Activated CD4-positive, CD25-positive, alpha-beta regulatory T cell treated with anti-CD3 and anti-CD28 coated beads, Interleukin-2, amount 50 U/mL, for 24 hours (primary cell): ENCODE measurements at places on chromosomes 13 and 19.

- ATAC-seq, result no peak
Measured at GRCh38 chr13:76944456-76944855, 3.9 kb upstream of the ACOD1 start.

DNA sequence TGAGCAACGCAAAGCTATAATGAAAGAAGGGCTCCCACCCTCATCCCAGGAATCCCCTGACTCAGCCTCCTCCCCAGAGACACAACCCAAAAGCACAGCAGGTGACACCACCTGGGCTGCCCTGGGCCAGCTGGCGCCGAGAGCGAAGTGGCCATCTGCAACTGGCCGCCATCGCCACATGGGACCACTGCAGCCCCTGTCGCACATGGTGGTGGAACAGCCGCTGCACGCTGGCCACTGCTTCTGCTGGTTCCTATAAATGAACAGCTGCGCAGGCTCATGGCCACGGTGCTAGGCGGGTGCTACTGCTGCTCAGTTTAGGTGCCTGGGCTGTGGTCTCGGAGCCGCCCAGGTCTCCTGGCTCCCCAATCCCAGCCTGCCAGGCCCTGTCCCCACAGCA lies 11.6 kb upstream of the ISYNA1 start:
- ATAC-seq, result no peak

- ATAC-seq, result no peak
Measured at GRCh38 chr19:7921302-7921966, 1.3 kb downstream of the SNAPC2 start.

DNA sequence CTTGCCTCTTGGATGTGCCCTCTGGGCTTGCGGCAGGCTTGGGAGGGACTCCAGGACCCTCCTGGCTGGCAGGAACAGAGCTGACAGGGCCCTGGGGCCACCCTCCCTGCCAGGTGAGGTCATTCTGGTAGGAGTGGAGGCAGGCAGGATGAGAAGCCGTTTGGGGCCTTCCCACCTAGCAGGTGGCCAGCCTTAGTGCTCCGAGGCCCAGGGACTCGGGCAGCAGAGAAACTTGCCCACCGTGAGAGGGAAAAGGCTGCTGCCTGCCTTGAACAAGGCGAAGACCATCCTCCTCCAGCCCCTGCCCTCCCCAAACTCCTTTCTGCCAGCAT lies 8.5 kb downstream of the RFX1 start:
- ATAC-seq, result no peak

GRCh38 chr13:75550159-75550567 lies 572 bp downstream of the UCHL3 start:
- ATAC-seq, result no peak

- no peak for ATAC-seq
Measured at GRCh38 chr13:40897053-40897452, 107.6 kb downstream of the SLC25A15 start.

- no peak for ATAC-seq
Measured at GRCh38 chr13:42539670-42540069, 34.3 kb upstream of the TNFSF11 start.

- ATAC-seq, result no peak
Measured at GRCh38 chr19:34493038-34493648, 11.6 kb downstream of the WTIP start.

DNA sequence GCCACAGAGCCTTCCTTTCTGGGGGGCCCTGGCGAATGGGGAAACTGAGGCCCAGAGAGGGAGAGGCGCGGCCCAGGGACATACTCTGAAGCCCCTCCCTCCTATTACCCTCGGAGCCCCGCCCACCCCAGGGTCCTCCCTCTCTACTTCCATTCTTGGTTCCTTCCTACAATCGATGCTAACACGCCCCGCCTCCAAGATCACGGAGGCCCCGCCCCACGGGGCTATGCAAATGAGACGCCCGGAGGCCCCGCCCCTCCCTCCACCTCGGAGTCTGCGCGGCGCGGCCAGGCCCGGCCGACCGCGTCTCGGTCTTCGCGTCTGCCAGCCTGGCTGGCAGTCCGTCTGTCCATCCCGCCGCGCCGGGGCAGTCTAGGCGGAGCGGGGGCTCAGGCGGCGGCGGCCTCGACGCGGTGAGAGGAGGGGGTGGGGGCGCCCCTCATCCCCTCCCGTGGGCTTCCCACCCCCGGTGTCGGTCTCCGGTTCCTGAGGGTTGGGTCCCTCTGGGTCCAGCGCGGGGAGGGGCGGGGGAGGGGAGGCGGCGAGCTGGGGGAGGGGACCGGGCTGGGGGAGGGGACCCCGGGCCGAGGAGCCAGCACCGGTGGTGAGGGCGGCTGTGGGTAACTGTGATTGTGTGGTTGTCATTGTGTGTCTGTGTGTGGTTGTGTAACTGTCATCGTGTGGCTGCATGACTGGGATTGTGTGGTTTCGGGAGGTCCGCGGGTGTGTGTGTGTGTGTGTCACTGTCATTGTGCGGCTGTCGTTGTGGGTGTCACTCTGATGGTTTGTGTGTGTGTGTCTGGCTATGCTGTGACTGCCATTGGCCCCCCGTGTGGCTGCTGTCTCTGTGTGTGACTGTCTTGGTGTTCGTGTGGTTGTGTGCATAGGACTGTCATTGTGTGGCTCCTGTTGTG lies at the start of gene PLPPR2:
TSS of gene PLPPR2 (plus strand) at position 273 of the 914 bp plus-strand sequence. CDS start 2,242 bp downstream, outside the sequence.
- ATAC-seq, result peak; percentile 89

DNA sequence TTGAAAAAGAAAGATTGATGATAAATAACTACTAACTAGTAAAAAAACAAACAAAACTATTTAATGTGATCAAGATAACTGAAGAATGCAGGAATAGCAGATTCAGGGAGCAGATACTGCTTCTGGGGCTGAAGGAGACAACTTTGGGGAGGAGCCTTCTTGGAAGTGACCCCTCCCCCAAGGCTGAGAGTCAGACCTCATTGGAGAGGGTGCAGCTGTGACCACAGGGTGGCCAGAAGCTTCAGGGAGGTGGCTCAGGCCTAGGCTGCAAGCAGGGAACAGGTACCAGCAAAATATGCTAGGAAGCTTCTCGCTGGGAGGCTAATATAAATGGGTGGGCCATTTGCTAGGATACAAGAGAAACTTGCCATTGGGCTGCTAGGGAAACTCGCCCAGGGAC lies 149.9 kb downstream of the MYO16 start:
- no peak for ATAC-seq

GRCh38 chr13:105573136-105573535 lies 962.3 kb downstream of the EFNB2 start:
- ATAC-seq, result no peak
